Stimulated activated CD4-positive, alpha-beta T cell treated with anti-CD3 and anti-CD28 coated beads, Interleukin-4, amount 100 ng/mL, for 48 hours (primary cell): ENCODE measurements at places on chromosomes 12 and 14.
A peak's percentile ranks its signal among the peaks of the same experiment; 100 is the strongest.

GRCh38 chr12:33794954-33795353, 227.3 kb upstream of the ALG10 start:
- DNase-seq = no peak

GRCh38 chr12:124680863-124681778, 113.7 kb upstream of the NCOR2 start:
- no peak for DNase-seq

DNA sequence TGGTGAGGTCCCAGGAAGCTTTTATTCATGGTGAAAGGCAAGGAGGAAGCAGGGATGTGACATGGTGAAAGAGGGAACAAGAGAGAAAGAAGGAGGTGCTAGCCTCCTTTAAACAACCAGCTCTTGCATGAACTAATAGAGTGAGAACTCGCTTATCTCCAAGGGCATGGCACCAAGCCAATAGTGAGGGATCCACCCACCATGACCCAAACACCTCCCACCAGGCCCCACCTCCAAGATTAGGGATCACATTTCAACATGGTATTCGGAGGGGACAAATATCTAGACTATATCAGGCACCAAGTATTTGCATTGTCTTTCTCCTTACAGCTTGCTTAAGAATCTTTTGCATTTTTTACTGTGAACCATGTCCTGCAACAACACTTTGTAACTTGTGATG, 91.9 kb upstream of the DHRS4 start:
- DNase-seq = no peak

- no peak for DNase-seq
Observed at GRCh38 chr12:131047789-131048610, 94.3 kb downstream of the ADGRD1 start.

GRCh38 chr12:51254536-51254935, 15.7 kb downstream of the SMAGP start:
- no peak for DNase-seq

DNA sequence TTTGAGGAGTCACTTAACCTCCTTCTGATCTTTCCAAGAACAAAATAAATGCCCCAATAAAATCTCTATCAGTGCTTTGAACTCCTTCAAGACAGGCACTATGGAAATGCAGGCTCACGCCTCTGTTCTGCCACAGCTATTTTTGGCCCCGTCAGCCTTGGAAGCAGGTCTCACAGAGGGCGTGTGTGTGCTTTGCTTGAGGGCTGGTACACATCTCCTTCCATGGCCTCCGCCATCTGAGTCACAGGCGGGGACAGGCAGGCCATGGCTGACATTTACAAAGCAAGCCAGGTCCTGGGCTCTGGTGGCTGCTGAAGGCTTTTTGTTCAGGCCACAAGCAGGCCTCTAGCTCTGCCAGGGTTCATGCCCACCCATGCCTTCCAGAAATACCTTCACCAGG, 16.0 kb downstream of the PRIMA1 start:
- no peak for DNase-seq

DNA sequence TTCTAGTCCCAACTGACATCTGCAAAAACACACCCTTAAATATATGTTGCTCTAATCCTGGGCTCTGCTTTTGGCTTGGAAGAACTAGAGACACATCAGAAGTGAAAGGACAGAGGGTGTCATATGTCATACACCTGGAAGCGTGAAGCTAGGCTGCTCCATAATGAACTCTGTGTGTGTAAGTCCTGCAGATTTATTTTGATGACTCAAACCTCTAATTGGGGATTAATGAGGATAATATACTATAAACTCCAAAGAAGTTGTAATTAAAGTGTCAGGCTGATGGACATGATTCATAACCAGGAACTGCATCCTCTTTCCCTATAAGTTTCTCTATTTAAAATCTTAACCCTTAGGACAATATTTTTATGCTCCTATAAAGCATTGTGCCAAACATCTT, 4.4 kb upstream of the KCNK10 start:
- no peak for DNase-seq

GRCh38 chr14:99512110-99512449, 30.9 kb downstream of the CCNK start:
- DNase-seq = no peak

- no peak for DNase-seq
Observed at GRCh38 chr12:31517994-31518393, 72.9 kb downstream of the DENND5B start.

- no peak for DNase-seq
Observed at GRCh38 chr12:27462151-27462694, 15.7 kb downstream of the SMCO2 start.

DNA sequence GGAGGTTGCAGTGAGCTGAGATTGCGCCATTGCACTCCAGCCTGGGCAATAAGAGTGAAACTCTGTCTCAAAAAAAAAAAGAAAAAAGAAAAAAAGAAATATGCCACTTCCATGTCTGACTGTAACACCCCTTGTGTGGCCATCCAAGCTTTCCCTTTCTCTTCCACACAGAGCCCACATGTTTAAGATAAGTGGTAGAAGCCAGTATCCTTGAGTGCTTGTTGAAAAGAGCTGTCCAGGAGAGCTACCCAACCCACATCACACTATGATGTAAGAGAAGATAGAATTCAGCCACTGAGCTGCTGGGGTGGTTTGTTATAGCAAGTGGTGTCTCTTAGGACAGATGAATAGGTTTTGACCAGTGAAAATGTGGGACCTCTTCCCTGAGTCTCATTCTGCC, 82.1 kb downstream of the ZNF664 start:
- DNase-seq = no peak

DNA sequence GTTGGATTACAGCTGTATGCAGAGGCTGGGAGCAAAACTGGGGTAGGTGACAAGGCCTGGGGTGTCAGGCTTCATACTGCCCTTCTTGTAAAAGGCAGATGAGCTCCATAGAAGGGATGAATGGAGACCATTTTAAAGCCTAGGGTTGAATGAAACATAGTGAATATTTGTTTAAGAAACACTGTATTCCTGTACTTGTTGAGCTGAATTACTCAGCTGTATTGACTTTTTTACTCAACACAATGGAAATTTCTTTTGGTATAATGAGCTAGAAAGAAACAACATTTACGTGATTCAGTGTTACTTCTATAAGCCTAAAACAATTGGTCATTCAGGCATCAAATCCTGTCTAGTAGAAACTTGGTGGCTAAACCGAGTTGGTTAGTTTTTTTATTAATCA, 14.1 kb downstream of the ATP6V0A2 start:
- DNase-seq = no peak

DNA sequence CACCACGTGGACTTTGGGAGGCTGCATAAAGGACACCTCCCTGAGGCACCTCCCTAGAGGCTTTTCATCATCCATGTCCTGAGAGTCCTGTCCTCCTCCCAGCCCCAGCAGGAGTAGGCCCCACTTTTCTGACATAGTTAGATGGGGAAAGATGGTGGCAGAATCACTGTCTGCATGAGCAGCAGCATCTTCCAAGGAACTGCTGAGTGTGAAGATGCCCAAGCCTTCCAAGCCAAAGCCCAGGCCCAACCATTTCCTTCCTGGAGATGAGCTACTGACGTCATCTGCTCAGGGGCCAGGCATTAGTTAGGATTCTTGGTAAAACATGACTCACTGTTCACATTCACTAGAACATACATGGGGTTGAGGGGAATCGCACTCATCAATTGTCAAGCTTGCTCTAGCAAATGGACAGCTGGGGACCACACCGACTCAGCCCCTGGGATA, 37.3 kb downstream of the VDR start:
- peak; percentile 67 for DNase-seq

GRCh38 chr14:95765051-95765450, 51.1 kb upstream of the TCL1A start:
- no peak for DNase-seq

DNA sequence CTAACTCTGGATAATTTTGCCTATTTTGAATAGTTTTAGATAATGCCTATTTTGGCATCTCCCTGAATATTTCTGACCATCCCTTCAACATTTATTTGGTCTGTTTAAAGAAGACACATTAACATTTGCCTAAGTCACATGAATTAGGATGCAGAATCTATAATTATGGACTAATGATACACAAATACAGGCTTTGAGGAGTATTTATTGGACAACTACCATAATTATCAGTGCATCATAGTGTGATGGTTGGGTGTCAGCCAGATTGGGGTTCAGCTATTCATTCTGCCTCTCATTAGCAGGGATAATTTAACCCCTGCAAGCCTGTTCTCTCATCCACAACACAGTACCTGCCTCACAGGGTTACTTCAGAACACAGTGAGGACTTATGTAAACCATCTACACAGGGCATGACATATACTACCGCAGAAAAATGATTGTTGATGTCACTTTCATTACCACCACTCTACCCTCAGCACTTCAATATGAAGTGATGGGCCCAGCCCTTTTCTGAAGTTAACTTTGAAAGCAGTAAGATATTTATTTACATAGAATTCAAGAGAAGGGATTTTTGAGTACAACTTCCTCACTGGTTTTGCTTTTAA, 14.4 kb downstream of the PRKCH start:
- no peak for DNase-seq

DNA sequence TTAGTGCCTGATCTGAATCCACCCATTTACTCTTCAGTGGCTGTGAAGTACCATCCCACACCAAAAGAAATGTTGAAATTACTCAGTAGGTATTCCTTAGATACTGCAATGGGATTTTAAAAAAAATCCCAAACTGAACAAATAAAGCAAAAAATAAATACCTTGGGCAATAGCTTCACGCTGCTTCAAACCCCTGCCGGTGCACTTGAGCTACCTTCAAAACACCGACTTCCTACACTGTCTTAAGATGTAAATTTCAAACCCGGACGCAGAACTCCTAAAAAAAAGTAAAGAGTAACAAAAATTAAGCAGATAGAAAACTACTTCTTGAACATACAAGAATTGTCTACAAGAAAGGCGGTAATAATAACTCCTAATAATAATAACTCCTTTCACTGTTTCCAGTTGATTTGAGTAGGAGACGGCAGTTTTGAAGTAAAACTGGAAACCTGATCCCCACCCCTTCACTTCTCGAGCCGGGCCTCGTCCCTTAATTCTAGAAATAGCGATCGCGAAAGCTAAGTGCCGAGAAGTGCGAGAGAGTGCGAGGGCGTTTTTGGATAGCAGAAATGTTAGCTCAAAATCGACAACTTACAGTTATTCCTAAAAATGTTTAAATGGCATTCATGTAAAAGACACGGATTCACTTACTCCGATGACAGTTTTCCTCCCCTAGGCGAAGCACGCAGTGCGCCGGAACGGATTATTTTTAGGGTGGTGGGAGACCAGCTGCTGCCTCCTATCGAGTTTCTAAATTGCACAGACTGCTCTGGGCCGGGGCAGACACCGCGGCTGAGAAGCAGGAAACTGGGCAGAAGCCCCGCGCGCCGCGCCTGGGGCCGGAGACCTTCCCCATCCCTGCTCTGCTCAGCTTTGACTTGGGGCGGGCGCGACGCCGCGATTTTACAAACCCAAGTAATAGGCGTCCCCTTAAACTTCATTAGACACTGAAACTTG, at the start of gene ABCC9:
Gene ABCC9 (minus strand): TSS at position 878 of the 957 bp plus-strand sequence. CDS start 4,752 bp downstream, outside the sequence.
- no peak for DNase-seq

DNA sequence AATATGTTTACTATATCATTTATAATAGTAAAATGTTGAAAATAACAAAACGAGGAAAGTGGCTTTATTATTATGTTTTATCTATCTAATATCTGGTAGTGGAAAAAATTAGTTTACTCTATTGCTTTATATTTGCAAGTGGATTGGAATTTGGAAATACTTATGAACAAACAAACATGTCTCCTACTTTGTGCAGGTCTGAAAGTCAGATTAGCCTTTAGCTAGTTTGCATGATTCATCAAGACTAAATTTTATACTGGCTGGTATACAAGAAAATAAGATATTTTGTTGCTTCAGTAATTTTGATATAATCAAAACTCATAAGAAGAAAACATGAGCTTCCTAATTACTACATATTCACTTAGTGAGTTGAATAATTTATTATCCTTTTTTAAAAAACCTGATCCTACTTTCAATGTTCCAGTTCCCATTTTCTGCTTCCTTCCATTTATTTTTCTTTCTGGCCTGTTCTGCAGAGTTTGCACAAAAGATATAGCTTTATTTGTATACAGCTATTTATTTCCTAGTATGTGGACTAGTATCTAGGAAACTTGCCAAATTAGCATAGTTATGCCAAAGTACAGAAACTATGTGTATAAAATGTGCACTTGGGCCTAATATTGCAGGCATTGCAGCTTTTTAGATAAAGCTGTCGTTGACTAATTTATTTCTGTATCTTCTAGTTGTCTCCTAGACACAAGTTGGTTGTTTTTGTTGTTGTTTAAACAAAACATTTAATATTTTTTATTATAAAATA, 122.0 kb downstream of the AKAP6 start:
- no peak for DNase-seq

GRCh38 chr12:10701131-10701681, 21.9 kb downstream of the YBX3 start:
- DNase-seq = peak; percentile 14
